ENCODE measurements at places on chromosomes 5 and 9. TPM values are rescaled to one million over a fixed set of nuclear protein-coding genes. Genes with fewer than 3 reads are reported as not detected.

DNA sequence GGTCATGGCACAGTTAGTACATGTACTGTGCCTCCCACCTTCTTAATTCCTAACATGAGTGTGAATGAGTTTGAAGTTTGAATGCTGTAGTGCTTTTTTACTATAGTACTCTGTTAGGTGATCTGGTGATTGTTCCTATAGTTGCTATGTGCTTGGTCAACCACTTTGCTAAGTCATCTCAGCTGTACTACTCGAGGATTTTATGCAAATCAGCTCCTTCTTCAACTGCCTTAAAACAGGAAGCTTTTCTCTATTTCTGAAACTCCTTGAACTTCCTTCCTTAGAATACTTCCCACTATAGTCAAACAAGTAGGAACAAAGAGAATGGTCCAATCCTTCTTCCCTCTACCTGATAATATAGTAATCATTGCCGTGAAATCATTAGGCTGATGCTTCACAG lies 219.6 kb downstream of the CTNND2 start:
- DNase-seq, result no peak

DNA sequence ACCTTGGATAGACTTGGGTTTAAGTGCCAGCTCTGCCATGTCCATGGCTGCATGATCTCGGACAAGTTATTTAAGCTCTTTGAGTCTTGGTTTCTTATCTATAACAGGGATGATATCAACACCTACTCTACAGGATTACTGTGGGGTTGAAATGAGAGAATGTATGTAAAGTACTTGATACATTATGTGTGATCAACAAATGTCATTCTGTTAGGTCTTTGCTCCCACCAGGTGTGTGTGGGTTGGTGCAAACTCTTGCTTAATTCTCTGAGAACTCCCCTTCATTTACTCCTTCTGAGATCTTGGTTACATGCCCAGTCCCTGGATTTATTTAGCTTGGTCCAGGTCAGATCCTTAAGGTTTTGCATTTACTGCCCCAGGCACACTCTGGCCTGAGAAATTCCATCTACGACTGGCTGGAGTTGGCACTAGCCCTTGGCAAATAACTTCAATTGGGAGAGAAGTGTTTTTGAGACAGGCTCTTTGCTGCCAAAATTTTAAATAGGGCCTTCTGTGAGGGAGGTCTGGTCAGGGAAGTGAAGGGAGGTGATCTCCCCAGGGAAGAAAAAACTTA lies 63.5 kb upstream of the KLF9 start:
- no peak for DNase-seq

GRCh38 chr9:36632892-36633291 lies 60.2 kb downstream of the MELK start:
- DNase-seq, result no peak

- no peak for DNase-seq
Measured at GRCh38 chr5:52015760-52016159, 632.5 kb downstream of the ISL1 start.

GRCh38 chr5:142280066-142281007 lies 44.5 kb downstream of the SPRY4 start:
- DNase-seq, result no peak

MACIR gene
- total RNA-seq, result 26.7 TPM

- no peak for DNase-seq
Measured at GRCh38 chr9:69192214-69192613, 18.1 kb downstream of the TJP2 start.

DNA sequence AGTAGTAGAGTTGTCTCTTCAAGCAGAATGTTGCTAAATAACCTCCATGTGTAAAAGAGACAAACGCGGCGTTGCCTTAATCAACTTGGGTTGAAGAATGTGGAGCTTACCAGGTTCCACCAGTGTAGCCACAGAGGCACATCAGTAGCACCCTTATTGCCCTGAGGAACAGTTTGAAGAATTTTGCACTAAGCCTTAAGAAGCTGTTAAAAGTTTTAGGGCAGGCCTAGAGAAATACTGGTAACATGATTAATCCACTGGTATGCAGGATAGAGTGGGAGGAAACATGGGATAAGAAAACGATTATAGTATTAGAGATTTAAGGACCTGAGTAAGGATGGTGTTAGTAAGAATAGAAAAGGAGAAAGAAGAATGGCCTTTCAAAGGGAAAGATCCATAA lies 100.6 kb downstream of the ZCCHC7 start:
- DNase-seq, result no peak

- no peak for DNase-seq
Measured at GRCh38 chr9:126399789-126400188, 73.2 kb downstream of the MVB12B start.

Measured in HT1080 (cell line).